ENCODE measurements at places on chromosomes 5 and 9.

GRCh38 chr9:86546712-86547111 lies 192.5 kb upstream of the TUT7 start:
- DNase-seq, result no peak

DNA sequence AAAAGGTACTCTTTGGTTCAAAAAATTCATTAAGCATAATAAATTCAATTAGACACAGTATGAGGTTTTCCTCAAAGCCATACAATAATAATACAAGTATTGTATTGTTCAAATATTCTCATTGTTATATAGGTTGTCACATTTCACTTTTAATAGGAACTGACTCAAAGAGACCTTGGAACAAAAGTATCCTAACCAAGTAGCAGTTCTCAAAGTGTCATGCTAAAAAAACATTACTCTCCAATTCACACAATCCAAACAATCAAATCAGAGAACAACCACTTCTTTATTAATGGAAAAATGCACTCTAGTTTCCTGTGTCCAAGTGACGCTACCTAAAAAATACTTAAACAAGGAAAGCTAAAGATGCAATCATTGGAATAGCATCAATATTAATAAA lies 115.4 kb downstream of the DENND1A start:
- no peak for DNase-seq

- no peak for DNase-seq
Measured at GRCh38 chr9:129109537-129109903, 1.1 kb downstream of the CRAT start.

- no peak for DNase-seq
Measured at GRCh38 chr5:168092209-168093185, 198.9 kb upstream of the WWC1 start.

- DNase-seq, result peak; percentile 51
Measured at GRCh38 chr9:121369595-121370265, at the start of gene STOM. Gene STOM, minus strand, starts transcription at chr9:121370250. Its CDS starts 63 bp downstream, at chr9:121370187.

- DNase-seq, result no peak
Measured at GRCh38 chr9:121292051-121292450, 24.1 kb downstream of the GSN start.

DNA sequence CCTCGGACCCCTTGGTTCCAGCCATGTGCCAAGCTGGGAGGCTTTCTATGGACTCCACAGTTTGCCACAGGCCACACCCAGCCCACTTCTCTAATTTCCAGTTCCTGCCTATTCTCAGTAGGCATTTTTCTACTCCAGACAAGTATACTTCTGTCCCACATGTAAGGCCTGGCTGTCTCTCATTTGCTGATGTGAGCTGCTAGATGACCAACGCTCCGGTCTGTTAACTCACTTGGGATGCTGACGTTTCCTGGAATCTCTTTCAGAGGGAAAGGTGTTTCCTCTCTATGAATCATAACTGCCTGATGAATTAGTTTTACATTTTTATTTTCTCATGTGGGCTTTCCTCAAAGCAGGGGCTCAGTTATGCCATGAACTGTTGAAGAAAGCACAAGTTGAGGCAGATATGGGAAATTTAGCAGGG lies 36.3 kb downstream of the ERGIC1 start:
- DNase-seq, result no peak

DNA sequence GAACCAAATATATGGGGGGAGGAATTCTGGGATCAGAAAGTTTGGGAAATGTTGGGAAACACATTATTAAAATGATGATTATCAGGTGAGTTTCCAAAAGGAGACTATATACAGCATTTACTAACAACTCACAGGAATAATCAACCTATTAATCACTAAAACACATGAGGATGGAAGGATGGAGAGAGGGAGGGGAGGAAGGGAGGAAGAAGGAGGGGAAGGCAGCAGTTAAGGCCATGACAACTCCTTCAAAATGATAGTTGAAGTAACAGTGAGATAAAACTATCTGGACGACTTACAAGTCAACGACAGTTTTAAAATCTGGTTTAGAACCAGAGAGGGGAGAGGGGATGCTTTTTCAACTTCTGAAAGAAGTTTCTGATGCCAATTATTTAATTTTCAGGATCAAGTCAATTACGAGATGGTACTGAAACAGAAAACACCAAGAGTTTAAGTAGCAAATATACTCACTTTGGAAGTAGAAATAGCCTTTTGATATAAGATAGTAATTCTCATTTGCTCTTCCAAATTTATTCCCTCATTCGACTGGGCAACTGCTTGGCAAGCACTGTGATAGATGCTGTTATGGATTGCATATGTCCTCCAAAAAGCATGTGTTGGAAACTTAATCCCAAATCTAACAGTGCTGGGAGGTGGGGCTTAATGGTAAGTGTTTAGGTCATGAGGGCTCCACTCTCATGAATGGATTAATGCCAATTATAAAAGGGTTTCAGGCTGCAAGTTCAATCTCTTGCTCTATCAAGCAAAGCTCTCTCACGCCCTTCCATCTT lies 30.4 kb downstream of the FBXW11 start:
- DNase-seq, result no peak

- peak; percentile 24 for DNase-seq
Measured at GRCh38 chr9:99000476-99001395, 57.0 kb downstream of the COL15A1 start.

GRCh38 chr5:96327722-96328121 lies 105.3 kb downstream of the PCSK1 start:
- no peak for DNase-seq

- peak; percentile 18 for DNase-seq
Measured at GRCh38 chr5:82793808-82794419, 283.3 kb downstream of the TMEM167A start.

DNA sequence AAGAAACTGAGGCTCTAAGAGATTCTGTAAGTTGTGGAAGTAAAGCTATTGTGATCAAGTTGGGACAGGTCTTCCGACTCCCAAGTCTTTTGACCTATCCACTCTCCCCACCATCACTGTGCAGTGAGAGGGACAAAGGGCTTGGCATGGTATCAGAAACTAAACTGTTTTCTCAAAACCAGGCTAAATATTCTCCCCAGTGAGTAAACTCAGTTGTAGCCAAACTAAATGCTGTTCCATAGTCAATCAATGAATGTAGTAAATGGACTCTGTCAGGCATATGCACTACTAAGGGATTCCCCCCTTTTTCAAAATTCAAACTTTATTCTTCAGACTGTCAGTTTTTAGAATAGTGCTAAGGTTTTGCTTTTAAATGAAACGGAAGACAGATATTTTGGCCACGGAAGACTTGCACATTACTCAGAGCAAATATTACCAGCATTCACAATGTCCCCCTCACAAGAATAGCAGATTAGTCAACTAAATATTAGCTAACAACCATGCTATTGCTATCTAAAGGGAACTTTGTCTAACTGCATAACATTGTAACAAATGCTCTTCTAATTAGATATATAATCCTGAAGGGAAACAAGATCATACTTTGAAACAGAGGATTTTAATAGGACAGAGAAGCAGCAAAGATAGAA lies 7.1 kb downstream of the PRKAA1 start:
- DNase-seq, result no peak

DNA sequence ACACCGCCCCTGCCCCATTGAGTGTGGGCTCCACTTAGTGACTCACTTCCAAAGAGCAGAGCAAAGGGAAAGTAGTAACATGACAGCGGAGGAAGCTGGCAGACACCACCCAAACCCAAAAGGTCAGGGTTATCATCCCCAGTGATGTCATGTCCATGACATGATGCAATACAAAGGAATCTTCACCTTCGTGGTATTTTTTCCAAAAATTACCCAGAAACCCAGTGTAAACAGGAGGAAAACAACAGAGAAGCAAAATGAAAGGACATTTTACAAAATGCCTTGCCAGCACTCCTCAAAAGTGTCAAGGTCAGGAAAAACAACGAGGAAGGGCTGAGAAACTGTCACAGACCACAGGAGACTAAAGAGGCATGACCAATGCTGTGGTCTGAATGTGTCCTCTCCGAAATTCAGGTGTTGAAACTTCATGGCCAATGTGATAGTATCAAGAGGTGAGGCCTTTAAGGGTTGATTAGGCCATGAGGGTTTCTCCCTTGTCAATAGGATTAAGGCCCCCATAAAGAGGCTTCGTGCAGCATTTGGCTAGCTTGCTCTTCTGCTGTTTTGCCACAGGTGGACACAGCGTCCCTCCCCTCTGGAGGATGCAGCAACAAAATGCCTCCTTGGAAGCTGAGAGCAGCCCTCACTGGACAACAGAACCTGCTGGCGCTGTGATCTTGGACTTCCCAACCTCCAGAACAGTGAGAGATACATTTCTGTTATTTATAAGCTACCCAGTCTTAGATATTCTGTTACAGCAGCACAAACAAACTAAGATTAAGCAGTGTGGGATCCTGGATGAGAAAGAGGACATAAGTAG lies 30.5 kb upstream of the MED10 start:
- no peak for DNase-seq

DNA sequence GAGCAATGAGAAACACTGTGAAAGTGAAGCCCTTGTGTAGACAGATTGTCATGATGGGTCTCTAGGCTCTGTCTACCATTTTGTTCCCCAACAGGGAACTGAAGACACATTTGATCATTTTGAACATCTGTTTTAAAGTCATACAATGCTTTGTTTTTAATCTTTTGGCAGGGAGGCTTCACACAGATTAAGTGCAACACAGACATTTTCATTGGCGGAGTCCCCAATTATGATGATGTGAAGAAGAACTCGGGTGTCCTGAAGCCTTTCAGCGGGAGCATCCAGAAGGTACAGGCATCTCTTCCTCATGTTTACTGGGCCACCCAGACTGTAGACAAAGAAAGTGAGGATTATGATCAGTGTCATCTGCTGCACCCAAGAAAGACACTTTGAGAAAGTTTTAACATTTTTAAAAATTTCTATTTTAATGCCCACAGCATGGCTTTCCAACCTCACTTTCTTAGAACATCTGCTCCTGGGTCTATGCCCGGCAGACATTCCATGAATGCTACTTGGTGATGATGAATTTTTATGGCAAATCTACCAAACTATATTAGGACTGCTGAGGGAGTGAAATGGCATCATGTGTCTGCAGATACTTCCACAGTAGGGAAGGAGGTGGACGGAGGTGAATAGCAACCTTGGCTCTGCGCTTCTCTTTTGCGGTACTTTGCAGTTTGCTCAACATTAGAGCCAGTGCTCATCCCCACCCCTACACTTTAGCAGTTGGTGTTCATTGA lies 121.3 kb downstream of the LIFR start:
- no peak for DNase-seq

- DNase-seq, result no peak
Measured at GRCh38 chr5:150587856-150588595, 52.4 kb upstream of the SYNPO start.

GRCh38 chr5:14930486-14930885 lies 58.9 kb upstream of the ANKH start:
- no peak for DNase-seq

DNA sequence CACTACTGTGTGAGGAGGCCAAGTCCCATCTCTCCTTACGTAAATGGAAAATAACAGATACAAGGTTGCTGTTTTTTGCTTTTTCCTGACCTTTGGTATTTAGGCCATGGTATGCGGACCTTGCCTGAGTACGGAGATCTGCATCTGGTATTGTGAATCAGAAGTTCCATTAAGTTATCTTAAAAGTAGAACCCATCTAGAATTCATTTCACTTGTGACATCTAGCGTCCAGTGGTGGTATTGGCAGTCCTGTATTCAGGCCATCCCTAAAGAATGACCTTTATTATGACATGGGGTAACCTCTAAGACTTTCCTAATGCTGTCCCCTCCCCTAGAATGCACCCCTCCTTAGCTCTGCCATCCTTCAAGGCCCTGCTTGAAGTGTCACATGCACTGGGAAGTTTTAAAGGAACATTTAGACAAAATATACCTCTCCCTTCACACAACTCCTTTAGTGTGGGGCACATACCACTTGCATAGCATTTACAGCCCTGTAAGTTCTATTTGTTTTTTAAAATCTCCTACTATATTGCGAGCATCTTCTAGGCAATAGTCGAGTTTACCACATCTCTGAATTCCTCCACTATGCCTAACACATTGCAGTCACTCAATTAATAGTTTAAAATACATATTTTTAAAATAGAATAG lies 1.9 kb upstream of the SPDL1 start:
- peak; percentile 55 for DNase-seq

- DNase-seq, result no peak
Measured at GRCh38 chr5:37661227-37661920, 178.5 kb downstream of the GDNF start.

DNA sequence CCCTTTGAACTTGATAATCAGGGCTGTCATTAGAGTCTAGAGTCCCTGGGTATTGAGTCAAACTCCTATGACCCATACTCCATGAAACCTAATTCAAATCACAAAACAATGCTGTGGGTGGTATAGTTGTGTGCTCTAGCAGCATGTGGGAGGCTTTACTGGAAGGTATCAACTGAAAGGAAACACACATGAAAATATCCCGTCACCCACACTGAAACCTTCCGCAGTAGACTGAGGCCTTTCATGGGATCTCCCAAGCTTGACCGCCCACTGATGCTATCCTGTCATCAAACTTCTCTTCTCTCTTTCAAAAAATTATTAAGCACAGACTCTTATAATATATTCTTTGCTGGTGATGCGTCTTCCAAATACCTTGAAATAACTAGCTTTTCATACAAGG lies 569.1 kb upstream of the MEF2C start:
- no peak for DNase-seq

DNA sequence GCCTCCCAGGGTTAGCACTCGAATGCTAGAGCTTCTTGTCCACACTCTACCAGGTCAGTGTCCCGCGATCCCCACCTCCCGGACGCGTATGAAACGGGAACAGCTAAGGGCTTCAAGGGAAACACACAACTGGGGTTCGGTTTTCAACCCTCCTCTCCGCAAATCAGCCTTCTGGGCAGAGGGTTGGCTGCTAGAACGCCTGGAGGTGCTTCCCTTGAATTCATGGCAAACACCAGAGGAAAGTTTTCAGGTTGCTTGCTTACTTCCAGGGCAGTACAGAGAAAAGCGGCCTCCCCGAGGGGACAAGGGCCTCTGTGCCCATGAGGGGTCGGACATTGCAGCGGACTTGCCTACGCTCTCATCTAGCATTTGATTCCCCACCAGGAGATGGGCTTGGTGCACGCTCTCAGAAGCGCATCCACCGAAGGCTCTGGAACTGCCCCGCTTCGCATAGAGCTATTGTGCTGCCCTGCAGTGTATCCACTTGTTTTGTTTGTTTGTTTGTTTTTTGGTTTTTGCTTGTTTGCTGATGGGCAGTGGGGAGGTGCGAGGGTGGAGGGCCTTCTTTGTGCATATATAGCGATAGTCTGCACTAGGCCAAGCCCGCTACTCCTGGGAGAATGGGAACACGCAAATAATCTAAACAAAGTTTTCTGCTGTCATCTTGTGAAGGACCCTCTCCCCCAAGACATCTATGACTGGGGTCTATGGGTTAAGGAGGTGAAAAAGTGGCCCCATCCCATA lies 1.3 kb upstream of the DMRT3 start:
- DNase-seq, result no peak

GRCh38 chr9:128611600-128612394 lies 44.9 kb downstream of the DYNC2I2 start:
- no peak for DNase-seq

DNA sequence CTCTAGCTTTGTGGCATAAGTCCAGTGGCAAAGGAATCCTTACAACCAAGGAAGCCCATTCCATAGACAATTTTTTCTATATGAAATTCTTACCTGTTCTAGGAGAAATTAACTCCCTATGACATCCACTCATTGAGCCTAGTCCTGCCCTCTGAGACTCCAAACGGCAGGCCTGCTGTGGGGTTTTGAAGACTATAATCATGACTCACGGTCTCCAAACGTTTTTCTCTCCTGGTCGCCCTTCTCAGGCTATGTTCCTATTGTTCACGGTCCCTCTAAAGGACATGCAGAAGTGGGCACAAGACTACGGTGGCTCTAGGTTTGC lies 611 bp downstream of the EXOSC3 start:
- DNase-seq, result no peak

GRCh38 chr9:85200726-85201404 lies 531.3 kb downstream of the NTRK2 start:
- no peak for DNase-seq

Data from stimulated activated CD4-positive, alpha-beta T cell treated with anti-CD3 and anti-CD28 coated beads, Interleukin-15, amount 100 ng/mL, for 48 hours (primary cell).